H9 (cell line): ENCODE measurements at places on chromosomes 2 and 18.

DNA sequence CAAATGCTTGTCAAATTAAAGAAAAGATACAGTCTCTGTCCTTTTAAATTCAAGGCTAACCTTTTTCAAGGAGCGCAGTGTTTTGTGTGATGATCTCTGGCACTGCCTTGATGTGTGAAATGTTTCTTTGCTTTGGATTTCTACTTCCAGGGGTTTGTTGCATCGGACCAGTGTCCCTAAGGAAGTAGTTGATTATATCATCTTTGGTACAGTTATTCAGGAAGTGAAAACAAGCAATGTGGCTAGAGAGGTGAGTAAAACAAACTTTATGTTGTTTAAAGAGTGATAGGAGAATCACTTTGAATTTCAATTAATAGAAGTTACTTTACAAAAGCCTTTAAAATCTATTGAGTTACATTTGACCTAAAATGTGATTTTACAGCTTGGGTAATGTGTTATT, 28.8 kb downstream of the HADHB start:
- no peak for DNase-seq

DNA sequence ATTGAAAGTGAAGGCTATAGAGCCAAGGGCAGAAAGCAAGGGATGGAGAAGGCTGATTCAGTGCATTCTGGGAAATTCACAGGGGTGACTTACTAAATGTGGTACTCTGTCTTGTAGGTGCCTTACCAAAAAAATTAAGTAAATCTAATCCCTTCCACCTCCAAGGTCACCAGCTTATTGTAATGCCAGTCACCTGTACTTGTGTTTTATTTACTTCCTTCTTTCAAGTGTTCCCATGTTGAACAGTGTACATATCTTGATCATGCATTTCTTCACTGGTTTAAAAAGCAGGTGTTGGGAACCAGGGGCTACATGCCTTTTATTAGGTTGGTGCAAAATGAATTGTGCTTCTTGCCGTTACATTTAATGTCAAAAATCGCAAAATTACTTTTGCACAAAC, 137.0 kb upstream of the ARHGAP28 start:
- no peak for DNase-seq

GRCh38 chr2:154655499-154655898, 43.0 kb upstream of the KCNJ3 start:
- DNase-seq, result no peak

- no peak for DNase-seq
Observed at GRCh38 chr18:36264283-36264682, 33.2 kb upstream of the FHOD3 start.

DNA sequence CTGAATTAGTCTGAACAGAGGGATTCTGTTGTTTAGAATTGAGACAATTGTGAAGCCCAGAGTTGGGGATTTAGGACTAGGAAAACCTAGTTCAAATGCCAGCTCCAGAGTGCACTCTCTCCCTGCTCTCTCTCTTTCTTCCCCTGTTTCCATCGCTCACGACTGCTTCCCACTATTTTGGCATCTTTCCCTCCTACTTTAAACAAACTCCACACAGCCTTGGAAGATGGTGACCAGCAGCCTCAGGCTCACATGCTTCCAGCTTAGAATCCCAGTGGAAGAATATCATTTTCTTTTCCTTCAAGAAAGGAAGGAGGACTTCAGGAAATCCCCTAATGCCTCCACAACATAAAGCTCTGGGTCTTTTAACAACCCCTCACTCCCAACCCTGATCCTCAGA, 6.1 kb upstream of the DNMT3A start:
- no peak for DNase-seq

- no peak for DNase-seq
Observed at GRCh38 chr2:74739129-74739528, 85.1 kb downstream of the SEMA4F start.

DNA sequence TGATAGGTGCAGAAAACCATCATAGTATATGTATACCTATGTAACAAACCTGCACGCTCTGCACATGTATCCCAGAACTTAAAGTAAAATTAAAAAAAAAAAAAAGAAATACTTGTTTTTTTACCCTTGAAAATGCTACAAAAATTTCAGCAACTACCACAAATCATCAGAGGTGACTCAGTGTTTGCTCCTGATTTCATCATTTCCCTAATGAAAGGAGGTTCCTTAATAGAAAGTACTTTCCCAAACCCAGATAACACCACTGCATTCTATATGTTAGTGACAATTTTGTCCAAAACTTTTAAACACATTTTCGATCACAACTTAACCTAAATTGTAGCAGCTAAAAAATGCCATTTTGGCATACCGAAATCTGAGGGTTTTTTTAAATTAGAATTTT, 163.3 kb downstream of the SLC39A10 start:
- no peak for DNase-seq

DNA sequence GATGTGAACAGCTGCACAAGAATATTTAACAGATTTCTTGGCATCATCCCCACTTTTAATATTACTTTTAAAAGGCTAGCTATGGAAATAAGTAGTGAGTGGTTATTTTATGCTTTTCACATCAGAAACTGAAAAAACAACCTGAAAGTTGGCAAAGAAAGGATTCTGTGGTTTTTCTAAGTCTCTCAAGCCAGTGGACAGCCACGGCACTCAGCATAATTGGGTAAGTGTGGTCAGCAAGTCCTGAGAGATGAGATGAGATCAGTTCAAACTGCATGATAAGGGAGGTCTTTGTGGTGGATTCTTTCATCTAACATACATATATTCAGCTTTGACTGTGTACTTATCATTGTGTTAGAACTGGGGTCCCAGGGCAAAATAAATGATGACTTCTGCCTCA, 105.2 kb downstream of the LYPD6B start:
- no peak for DNase-seq

GRCh38 chr2:79180092-79180491, 20.5 kb upstream of the REG3A start:
- DNase-seq, result no peak

- DNase-seq, result no peak
Observed at GRCh38 chr2:210167227-210167626, 4.0 kb downstream of the KANSL1L start.

DNA sequence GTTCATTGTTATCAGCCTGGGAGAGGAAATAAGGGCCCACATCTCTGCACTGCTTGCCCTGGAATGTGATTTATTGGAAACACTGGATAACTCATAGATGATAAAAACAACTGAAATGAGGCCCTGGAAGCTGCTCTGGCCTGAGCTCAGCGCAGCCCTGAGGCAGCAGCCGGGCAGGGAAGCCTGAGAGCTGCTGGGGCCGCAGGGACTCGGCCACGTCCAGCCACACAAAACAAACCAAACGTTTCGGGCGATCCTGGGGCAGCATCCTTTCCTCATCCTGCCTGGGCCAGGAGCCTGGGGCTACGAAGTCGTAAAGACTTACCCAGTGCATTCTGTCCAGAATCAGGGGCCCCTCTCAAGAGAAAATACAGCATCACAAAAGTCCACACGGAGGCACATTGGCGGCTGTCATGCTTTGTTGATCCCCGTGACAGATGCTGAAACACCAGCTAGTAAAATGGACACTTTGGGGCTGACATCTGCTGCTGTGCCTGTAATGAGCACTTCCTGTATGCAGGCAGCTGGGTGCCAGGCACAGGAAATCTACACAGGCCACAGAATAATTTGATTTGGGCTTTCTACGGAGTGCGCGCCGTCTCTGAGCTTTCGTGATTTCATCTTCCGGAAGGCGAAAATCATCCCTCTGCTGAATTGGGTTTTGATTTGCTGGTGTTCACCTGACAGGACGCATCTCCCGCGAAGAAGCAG, 250.6 kb downstream of the EIPR1 start:
- DNase-seq, result no peak

GRCh38 chr18:2979871-2980790, 32.8 kb downstream of the LPIN2 start:
- DNase-seq, result no peak

DNA sequence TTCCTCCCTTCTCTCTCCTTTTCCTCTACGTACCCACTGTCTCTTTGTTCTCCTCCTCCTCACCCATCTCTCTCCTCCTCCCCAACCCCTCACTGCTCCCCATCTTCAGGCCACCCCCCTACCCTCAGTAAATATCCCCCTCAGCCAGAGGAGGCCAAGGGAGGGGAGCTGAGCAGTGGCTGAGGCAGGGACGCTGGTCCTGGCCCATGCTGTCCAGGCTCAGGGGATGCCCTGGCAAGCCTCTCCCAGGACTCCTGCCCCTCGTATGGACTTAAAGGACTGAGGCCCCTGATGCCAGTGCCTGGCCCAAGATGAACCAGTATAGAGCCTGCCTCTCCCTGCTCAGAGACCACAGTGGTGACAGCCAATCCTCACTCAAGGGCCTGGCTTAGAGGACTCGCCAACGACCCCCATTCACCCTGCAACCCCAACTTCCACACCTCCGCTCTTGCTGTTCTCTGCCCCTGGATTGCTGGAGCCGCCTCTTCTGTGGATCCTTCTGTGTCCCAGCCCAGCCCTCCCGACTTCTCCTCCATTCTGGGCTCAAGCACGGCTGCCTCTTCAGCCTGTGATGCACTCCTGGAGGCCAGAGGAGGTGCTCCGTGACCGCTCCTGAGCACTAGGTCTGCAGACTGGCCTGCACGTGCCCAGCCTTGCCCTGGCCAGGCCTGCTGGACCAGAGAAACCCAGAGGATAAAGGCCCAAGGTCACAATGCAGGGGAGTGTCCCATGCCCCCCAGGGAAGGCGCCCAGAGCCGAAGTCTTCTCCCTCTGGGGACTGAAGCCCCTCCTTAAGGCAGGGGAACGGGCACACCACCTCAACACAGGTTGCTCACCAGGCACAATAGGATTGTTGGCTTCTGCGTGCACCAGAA, 9.5 kb upstream of the DUSP2 start:
- DNase-seq, result peak; percentile 31
